ENCODE measurements at places on chromosomes 11 and 22. TPM values are rescaled to one million over a fixed set of nuclear protein-coding genes. Genes with fewer than 3 reads are reported as not detected.

- peak; percentile 29 for DNase-seq
Measured at GRCh38 chr11:27041141-27041899, 705 bp downstream of the BBOX1 start.

DNA sequence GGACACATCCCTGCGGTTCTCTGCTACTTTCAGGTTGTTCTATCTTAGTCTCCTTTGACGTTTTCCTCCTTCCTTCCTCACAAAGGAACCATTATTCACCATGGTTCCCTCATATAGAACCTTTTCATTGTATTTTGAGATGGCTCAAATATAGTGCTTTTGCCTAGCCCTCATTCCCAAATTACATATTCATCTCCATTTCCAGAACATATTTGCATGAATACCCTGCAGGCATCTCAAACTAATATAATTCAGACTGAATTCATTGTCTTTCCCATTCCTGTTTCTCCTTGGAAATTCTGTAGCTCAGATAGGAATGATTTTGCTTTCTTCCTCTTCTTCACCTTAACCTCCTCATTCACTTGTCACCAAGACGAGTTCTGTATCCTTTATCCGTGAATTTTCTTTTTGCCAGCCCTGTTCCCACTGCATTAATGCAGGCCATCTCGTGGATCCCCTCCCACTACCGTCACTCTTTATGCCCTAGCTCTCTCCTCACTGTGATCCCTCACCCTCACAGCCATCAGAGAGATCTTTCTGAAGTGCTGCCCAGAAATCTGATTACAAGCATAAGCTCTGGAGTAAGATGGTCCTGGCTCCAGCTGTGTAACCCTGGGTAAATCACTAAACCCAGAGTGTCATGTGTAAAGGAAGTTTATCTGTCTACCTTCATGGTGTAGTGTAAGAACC is 23.3 kb downstream of the PIWIL4 start:
- no peak for DNase-seq

DNA sequence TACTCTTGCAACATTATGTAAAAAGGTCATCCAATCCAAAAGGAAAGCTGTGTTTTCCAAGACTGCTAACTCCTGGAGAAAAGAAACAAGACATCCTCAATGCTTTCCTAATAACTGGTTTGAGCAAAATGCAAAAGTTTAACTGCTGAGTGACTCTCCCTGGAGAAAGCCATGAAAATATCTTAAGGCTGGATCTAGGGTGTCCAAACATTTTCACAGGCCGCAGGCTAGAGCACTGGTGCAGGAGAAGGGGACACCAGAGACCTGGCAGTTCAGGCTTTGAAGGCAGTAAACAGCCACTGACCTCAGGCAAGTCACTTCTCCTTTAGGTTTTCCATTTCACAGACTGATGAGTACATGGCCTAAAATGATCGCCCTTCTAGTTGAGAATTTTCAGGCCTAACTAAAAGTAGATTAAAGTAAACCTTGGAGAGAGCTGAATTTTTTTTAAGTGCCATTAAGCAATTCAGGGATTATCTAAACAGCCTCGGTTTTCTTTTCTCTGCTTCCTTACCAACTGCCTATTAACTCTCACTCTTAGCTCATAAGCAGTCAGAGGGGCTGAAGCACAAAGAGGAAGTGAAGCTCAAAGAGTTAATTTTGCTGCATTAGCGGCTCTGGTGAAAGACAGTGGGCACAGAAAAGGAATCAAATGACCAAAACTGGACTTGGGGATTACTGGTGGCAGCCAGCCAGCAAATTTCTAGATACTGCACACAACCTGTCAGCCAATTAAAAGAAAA is 2.3 kb downstream of the CHKA start:
- peak; percentile 66 for DNase-seq

DNA sequence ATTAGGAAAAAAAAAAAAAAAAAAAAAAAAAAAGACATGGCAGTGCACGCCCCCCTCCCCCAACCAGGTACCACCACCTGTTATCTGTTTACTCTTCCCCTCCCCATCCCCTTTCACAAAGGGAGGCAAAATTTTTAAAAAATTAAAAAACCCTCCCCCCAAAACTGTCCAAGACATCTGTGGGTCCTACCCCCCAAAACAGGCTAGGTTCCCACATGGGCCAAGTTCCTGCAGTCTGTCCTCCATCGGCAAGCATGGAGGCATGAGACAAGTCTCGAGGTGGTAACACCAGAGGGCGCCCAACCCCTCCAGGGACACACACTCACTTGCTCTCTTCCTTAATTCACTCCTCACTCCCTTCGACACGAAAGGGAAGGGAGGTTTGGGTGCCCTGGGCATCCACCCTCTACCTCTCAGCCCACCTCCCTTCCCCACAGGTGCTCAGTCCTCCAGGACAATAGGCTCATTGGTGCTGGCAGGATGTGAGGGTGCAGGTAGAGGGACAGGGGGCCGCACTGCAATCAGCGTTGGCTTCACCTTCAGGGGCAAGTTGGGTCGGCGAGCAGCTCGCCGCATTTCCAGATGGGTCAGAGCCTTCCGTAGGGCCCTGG is 2.2 kb upstream of the TUT1 start:
- DNase-seq: peak; percentile 81

- DNase-seq: peak; percentile 36
Measured at GRCh38 chr11:72350752-72351151, 83.6 kb downstream of the CLPB start.

GRCh38 chr11:15114501-15115475 is at the start of gene INSC:
Gene INSC, plus strand, starts transcription at chr11:15114923. Its CDS starts 34,252 bp downstream, at chr11:15149175.
- peak; percentile 14 for DNase-seq

DNA sequence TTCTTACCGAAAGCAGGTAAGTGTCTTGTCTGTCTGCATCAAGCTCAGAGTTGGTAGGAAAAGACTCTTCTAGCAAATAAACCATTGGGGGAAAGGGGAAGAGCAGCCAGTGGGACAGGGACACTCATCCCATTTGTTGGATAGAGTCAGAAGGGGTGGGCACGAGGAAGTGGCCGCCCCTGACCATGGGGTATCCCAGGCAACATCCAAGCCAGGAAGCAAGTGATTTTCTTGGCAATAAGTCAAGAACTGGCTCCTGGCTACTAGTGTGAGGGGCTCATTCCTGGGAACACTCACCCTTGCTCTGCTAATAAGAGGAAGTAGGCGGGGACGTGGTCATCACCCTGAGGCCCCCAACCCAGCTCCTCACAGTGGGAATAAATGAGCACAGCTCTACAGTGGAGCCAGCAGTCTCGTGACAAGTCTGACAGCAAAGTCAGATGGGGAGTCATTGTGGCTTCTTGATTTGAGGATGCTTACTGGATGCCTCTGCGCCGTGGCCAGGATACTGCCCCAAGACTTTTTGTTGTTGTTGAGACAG is 6.7 kb downstream of the SLC25A18 start:
- peak; percentile 38 for DNase-seq

DNA sequence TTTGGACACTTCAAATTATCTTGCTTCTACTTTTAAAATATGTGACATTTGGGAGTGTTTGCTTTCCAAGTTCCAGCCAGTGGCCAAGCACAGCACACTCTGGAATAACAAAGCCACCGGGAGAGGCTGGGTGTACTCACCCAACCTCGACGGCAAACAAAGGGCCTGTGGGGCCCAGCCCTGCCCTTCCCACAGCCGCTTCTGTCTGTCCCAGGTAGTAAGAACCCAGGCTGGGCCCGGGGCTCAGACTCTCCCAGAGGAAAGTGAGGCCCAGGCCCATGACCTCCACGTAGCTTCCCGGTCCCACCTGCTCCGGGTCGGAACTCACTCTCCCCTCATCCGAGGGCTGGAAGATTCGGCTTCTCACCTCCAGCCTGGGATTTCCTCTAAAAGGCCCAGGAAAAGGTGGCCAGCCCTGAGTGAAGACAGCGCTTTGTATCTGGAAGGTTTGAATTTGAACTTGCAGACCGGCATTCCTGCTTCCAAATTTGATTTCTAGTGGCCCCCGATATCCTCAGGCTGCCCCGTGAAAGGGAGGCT is 93.5 kb downstream of the CELSR1 start:
- DNase-seq: no peak

- no peak for DNase-seq
Measured at GRCh38 chr11:119787074-119787461, 58.1 kb upstream of the NECTIN1 start.

DNA sequence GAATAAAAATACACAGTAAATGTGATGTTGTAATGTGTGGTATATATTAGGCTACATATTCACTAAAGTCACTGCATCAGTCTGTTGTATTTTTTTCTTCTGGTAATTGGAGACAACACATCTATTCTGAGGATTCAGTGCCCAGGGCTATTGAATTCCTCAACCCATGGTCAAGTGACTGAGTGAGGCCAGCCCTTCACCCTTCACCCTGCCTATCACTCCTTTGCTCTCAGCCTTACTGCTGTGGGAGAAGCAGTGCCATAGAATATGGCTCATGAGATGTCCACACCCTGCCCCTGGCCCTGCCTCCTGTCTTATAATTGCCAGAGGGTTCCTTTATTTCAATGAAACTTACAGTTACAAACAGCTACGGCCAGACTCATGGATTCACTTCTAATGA is 295.6 kb downstream of the NTM start:
- no peak for DNase-seq

GRCh38 chr22:45866126-45866645 is 110.8 kb downstream of the WNT7B start:
- no peak for DNase-seq

DNA sequence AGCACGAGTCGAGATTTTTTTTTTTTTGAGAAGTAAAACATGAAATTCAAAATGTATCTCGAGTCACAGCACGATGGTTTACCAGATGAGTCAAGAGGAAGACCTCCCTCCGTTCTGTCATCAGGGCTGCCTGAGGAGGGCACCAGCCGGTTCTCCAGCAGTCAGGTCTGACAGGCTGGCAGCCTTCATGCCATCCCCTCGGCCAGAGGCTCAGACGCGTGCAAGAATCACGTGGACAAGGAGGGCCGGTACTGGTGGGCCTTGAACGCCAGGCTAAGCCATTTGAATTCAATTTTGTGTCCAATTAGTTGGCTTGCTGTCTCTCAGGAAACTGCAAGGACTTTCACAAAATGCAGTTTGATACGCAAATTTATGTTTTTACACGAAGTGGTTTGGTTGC is 1412.2 kb downstream of the BRD1 start:
- DNase-seq: no peak

GRCh38 chr11:111355956-111356659 is 23.0 kb downstream of the POU2AF1 start:
- no peak for DNase-seq

- DNase-seq: peak; percentile 39
Measured at GRCh38 chr11:84558085-84558905, 1068.8 kb downstream of the DLG2 start.

Gene RAG2
- not detected for total RNA-seq

Gene TRIM49B
- total RNA-seq: not detected

Gene UPK2
- total RNA-seq: not detected

Gene LINC01488
- total RNA-seq: not detected

Gene GDPD5
- 9.5 TPM for total RNA-seq

Gene CRYAB
- total RNA-seq: 11.0 TPM

Gene GGTLC3
- not detected for total RNA-seq

Gene P2RY2
- not detected for total RNA-seq

Gene F2
- total RNA-seq: not detected

Gene CSTF3
- 16.4 TPM for total RNA-seq

Gene CREB3L1
- 66.7 TPM for total RNA-seq

Gene SLCO2B1
- total RNA-seq: under 0.01 TPM
